ENCODE measurements at places on chromosomes 2 and 18. TPM values are rescaled to one million over a fixed set of nuclear protein-coding genes. Genes with fewer than 3 reads are reported as not detected.

Gene TUBA3E
- total RNA-seq = not detected

DNA sequence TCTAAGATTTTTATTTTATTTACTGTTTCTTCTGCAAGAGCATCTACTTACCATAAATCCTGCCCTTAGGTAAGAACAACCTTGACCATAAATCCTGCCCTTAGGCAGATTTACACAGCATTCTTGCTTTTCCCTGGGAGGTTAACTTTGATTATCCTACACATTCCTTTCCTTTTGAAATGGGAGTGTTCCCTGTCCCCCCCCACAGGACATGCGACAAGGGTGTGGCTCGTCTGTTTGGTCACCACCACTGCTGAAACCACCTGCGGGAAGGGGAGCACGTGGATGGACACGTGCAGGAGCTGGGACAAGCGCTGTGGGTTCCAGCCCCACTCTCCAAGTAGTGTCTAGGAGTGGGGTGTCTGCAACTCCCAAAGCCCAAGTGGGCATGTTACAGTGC lies 239.3 kb upstream of the SP5 start:
- no peaks in the 10 kb centered on the region for H3K4me1 ChIP-seq
- no peaks in the 10 kb centered on the region for H3K27me3 ChIP-seq
- H3K4me3 ChIP-seq = no peak overlapping the region
- H3K36me3 ChIP-seq = no peaks in the 10 kb centered on the region
- no peak for DNase-seq

DNA sequence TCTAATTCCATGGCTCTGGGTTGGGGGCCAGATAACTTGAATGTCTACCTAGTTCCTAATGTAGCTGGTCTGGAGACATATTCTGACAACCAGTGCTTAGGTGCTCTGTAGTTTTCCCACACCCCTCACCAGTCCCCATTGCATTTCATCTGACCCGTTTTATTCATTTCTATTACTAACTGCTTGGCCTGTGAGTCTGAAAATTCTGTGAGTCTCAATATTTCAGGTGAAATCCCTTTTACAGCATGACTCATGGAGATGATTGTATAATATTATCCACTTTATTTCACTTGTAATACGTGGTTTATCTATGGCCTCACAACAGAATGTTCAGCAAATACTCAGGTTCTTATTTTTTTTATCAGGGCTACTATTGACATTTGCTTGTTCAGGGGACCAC lies 103.7 kb upstream of the UGP2 start:
- H3K27me3 ChIP-seq = no peaks in the 10 kb centered on the region
- H3K27ac ChIP-seq = no peak overlapping the region
- no peaks in the 10 kb centered on the region for H3K36me3 ChIP-seq
- no peaks in the 10 kb centered on the region for H3K4me1 ChIP-seq
- no peak overlapping the region for H3K4me3 ChIP-seq
- DNase-seq = no peak

- H3K27me3 ChIP-seq = no peaks in the 10 kb centered on the region
- no peaks in the 10 kb centered on the region for H3K4me1 ChIP-seq
- H3K4me3 ChIP-seq = no peak overlapping the region
- no peak for DNase-seq
- no peak overlapping the region for H3K27ac ChIP-seq
These were observed 1377.1 kb upstream of the PIK3C3 start for GRCh38 chr18:40577981-40578365.

DNA sequence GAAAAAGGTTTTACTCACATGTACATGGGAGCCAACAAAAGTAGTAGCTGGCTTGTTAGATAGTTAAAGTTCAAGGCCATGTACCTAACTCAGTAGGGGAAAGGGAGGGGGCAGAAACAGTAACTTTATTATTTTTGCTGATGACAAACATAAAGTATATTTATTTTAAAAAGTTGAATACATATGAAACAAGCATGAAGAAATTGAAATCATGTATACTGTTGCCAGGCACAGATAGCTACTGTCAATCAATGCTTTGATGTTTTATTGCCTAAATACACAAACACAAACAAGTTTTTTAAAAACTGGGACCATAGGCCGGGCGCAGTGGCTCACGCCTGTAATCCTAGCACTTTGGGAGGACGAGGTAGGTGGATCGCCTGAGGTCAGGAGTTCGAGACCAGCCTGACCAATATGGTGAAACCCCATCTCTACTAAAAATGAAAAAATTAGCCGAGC lies 7.6 kb upstream of the PSD4 start:
- peaks cover 5% of the 10 kb centered on the region for H3K4me1 ChIP-seq
- H3K36me3 ChIP-seq = no peaks in the 10 kb centered on the region
- DNase-seq = no peak
- no peaks in the 10 kb centered on the region for H3K27me3 ChIP-seq
- no peak overlapping the region for H3K27ac ChIP-seq
- no peak overlapping the region for H3K4me3 ChIP-seq

DNA sequence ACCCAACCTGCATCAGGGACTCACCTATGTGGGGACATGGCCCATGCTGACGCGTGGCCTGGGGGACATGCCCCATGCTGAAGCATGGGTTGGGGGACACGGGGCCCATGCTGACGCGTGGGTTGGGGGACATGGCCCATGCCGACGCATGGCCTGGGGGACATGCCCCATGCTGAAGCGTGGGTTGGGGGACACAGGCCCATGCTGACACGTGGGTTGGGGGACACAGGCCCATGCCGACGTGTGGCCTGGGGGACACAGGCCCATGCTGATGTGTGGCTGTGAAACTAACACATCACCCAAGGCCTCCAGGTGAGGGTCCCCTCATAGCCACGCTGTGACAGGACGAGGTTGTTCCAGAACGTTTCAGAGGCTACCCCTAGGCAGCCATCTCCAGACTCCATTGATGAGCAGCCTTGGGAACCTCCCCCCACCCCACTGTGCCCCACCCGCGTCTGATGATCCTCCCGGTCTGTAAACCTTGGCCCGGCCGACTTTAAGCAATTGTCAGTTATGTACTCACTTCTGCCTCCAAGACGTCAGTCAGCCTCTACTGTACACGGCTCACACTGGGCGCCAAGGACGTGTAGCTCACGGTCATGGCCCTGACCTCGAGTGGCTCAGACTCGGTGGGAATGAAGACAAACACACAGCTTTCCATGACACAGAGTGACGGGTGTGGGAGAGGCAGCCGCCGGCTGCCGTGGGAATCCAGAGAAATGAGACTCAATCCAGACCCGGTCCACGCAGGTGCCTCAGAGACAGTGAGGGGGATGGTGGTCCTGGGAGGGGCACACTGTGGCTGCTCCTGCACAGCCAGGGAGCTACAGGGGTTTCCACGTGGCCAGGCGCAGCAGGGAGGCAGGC lies 50.2 kb upstream of the SLC66A3 start:
- H3K27me3 ChIP-seq = no peaks in the 10 kb centered on the region
- H3K36me3 ChIP-seq = no peaks in the 10 kb centered on the region
- H3K27ac ChIP-seq = no peak overlapping the region
- no peak overlapping the region for H3K4me3 ChIP-seq
- no peaks in the 10 kb centered on the region for H3K4me1 ChIP-seq

Data from thyroid gland (tissue), 4 donors.